ENCODE measurements at places on chromosomes 12 and 14.

DNA sequence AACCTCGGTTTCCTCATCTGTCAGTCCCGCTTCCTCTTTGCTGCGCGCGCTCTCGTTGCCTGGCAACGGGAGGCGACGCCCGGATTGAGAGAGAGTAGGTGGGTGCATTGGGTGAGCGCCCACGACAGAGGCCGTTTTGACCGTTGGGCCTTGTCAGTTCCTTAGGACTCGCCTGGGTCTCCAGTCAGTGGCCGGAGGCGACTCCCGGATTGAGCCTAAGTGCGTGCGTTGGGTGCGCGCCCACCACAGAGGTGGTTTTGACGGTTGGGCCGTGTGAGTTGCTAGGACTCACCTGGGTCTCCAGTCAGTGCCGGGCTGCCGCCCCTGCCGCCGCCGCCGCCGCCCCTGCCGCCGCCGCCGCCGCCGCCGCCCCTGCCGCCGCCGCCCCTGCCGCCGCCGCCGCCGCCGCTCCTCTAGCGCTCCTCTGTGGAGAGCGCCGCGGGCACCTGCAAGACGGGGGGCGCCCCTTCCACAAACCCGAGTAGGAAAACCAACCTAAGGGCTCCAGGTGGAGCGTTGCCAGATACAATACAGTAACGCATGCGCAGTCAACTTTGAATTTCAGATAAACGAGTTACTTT lies 37.2 kb downstream of the APOBEC1 start:
- DNase-seq = no peak
- no peaks in the 10 kb centered on the region for H3K4me1 ChIP-seq
- no peak overlapping the region for H3K4me3 ChIP-seq
- no peak overlapping the region for H3K27ac ChIP-seq
- H3K27me3 ChIP-seq = peaks cover 9% of the 10 kb centered on the region

DNA sequence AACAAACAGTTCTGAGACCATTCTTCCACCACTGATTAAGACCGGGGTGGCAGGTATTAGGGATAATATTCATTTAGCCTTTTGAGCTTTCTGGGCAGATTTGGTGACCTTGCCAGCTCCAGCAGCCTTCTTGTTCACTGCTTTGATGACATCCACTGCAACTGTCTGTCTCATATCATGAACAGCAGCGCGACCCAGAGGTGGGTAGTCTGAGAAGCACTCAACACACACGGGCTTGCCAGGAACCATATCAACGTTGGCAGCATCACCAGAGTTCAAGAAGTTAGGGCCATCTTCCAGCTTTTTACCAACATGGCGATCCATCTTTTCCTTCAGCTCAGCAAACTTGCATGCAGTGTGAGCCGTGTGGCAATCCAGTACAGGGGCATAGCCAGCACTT lies 16.9 kb downstream of the AEBP2 start:
- no peak for DNase-seq
- H3K4me3 ChIP-seq = no peak overlapping the region
- H3K36me3 ChIP-seq = peaks cover 39% of the 10 kb centered on the region
- no peak overlapping the region for H3K27ac ChIP-seq
- no peaks in the 10 kb centered on the region for H3K27me3 ChIP-seq

- H3K4me1 ChIP-seq = peaks cover 19% of the 10 kb centered on the region
- H3K27ac ChIP-seq = no peak overlapping the region
- DNase-seq = no peak
- H3K36me3 ChIP-seq = peaks cover 5% of the 10 kb centered on the region
- no peak overlapping the region for H3K4me3 ChIP-seq
Measured at GRCh38 chr14:100149851-100150611, 9.4 kb downstream of the DEGS2 start.

DNA sequence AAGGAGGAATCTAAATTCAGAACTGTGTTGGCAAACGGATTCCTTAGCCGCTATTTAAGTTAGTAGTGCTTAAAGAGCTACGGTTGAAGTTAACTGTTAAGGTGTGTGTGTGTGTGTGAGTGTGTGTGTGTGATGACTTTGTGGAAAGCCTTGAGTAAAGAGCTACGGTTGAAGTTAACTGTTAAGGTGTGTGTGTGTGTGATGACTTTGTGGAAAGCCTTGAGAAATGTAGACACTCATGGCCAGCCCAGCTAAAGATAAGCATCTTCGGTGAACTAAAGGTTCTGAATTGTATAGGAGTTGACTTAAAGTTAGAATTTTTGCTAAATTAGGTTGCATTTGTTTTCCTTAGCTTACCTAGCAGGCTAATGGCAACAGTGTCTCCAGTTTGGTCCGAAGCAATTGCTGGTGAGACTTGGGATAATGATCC lies 1.4 kb downstream of the KTN1 start:
- H3K4me3 ChIP-seq = peak overlapping the region; percentile 75
- no peak for DNase-seq
- H3K27ac ChIP-seq = peak overlapping the region; percentile 55
- peaks cover 45% of the 10 kb centered on the region for H3K4me1 ChIP-seq
- no peaks in the 10 kb centered on the region for H3K27me3 ChIP-seq
